ENCODE measurements at places on chromosomes 6 and 20. TPM values are rescaled to one million over a fixed set of nuclear protein-coding genes. Genes with fewer than 3 reads are reported as not detected.

The BMP6 gene
- polyA plus RNA-seq = 2.0 TPM

The ARMH2 gene
- polyA plus RNA-seq = not detected

The CST4 gene
- polyA plus RNA-seq = not detected

The TGM3 gene
- 0.12 TPM for polyA plus RNA-seq

The PACRG gene
- 0.17 TPM for polyA plus RNA-seq

The CST5 gene
- not detected for polyA plus RNA-seq

The RIN2 gene
- polyA plus RNA-seq = 0.24 TPM

The SASH1 gene
- 6.0 TPM for polyA plus RNA-seq

The NAA20 gene
- 15.8 TPM for polyA plus RNA-seq

The EFCAB8 gene
- polyA plus RNA-seq = 0.06 TPM

The SMIM29 gene
- polyA plus RNA-seq = 34.7 TPM

The SLCO4A1 gene
- polyA plus RNA-seq = 13.3 TPM

The NUP43 gene
- polyA plus RNA-seq = 25.2 TPM

The SLC17A1 gene
- not detected for polyA plus RNA-seq

The SYCP2 gene
- 0.02 TPM for polyA plus RNA-seq

The POU3F2 gene
- 0.06 TPM for polyA plus RNA-seq

All from H1 (cell line).